ENCODE measurements at places on chromosomes 4 and X. TPM values are rescaled to one million over a fixed set of nuclear protein-coding genes. Genes with fewer than 3 reads are reported as not detected.

The XAGE1B gene
- polyA plus RNA-seq = not detected

The PDZD4 gene
- polyA plus RNA-seq = 10.5 TPM

DNA sequence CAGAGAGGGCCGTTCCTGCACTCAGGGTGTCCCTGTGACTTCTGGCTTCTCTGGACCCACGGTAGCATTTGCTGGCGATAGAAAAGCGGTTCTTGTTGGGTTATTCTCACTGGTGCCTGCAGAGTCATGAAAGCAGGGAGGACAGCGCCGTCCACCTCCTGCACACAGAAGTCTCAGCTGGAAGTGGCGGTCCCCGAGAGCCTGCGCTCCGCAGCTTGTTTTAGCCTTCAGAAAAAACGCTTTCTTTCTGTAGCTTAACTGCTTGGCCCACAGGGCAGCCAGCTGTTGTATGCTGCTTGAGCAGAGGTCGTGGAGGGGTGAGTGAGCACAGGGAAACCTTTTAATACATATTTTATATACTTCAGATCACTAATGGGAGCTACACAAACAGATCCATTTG, 400.7 kb upstream of the FAT1 start:
- no peaks in the 10 kb centered on the region for H3K36me3 ChIP-seq
- H3K4me1 ChIP-seq = no peaks in the 10 kb centered on the region
- no peak overlapping the region for H3K4me3 ChIP-seq
- DNase-seq = no peak
- no peaks in the 10 kb centered on the region for H3K27me3 ChIP-seq

- H3K4me1 ChIP-seq = no peaks in the 10 kb centered on the region
- H3K4me3 ChIP-seq = no peak overlapping the region
- H3K27ac ChIP-seq = no peak overlapping the region
- DNase-seq = no peak
- H3K27me3 ChIP-seq = no peaks in the 10 kb centered on the region
Measured at GRCh38 chr4:187602339-187603092, 393.1 kb upstream of the ZFP42 start.

DNA sequence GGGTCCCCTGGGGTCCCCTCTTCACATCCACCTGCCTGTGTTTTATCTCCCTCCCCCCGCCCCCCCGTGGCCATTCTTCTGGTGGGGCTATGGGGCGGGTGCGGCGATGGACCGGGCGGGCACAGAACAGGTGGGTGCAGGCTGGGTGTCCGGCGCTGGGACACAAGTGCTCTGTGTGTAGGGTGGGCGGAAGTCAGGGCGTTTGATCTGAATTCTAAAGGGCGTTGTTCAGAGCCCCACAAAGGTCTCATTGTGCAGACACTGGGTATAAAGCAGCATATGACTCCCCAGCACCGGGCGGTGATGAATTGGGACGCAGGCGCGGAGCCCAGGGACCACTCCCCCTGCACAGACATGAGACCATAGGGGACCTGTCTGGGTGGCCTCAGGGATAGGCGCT, at the start of gene GJB1:
Gene GJB1 (plus strand): TSS at position 296 of the 400 bp plus-strand sequence. CDS start 484 bp downstream, outside the sequence.
- peak; percentile 15 for DNase-seq
- peaks cover 42% of the 10 kb centered on the region for H3K4me1 ChIP-seq
- H3K27ac ChIP-seq = peak within 1 kb of the TSS; percentile 2
- H3K36me3 ChIP-seq = peaks cover 3% of the 10 kb centered on the region
- H3K27me3 ChIP-seq = no peaks in the 10 kb centered on the region

GRCh38 chr4:124104101-124104500, 608.4 kb downstream of the ANKRD50 start:
- no peaks in the 10 kb centered on the region for H3K4me1 ChIP-seq
- no peaks in the 10 kb centered on the region for H3K27me3 ChIP-seq
- H3K36me3 ChIP-seq = no peaks in the 10 kb centered on the region

- H3K4me3 ChIP-seq = no peak overlapping the region
- DNase-seq = no peak
- H3K4me1 ChIP-seq = no peaks in the 10 kb centered on the region
Measured at GRCh38 chr4:109879636-109880314, 31.9 kb downstream of the LRIT3 start.

GRCh38 chrX:110853610-110854009, 58.0 kb upstream of the CHRDL1 start:
- H3K4me3 ChIP-seq = no peak overlapping the region
- no peak overlapping the region for H3K27ac ChIP-seq
- H3K36me3 ChIP-seq = no peaks in the 10 kb centered on the region
- H3K27me3 ChIP-seq = no peaks in the 10 kb centered on the region
- no peak for DNase-seq
- no peaks in the 10 kb centered on the region for H3K4me1 ChIP-seq
